ENCODE measurements at places on chromosomes 7 and 10.
A peak's percentile ranks its signal among the peaks of the same experiment; 100 is the strongest.

DNA sequence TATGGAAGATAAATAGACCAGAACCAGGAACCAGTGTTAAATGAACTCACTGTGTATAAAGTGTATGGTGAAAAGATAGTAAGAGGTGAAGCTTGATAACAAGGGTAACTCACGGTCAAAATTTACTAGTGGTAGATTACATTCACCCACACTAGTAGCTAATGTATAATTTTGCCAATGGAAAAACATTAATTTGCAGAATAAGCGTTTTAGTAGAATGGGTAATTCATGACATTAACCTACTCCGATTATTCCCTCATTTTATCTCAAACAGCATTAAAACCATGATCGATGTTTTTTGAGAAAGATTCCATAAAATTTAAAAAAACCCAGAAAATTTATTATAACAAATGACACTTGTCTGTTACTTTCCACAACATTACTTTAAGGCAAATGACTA, 57.7 kb upstream of the PPP1R3A start:
- no peak for DNase-seq

DNA sequence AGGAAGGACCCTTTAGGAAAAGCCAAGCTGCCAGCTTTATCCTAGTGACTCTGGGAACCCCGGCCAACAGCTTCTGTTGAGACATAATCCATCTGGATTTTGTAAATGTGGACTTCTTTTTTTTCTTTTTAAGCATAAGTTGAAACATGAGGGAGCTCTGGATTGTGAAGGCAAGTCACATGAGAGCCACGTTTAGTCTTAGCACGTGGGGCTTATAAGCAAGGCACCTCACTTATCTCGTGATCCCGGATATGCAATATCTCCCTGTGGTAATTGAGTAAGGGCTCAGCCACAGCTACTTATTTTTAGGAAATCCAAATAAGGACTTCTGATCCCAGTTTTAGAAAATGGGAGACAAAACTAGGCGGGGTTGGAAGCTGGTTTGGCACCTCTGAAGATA, 111.2 kb upstream of the PTN start:
- DNase-seq, result no peak

- DNase-seq, result no peak
Observed at GRCh38 chr7:154426778-154427177, 374.6 kb downstream of the DPP6 start.

DNA sequence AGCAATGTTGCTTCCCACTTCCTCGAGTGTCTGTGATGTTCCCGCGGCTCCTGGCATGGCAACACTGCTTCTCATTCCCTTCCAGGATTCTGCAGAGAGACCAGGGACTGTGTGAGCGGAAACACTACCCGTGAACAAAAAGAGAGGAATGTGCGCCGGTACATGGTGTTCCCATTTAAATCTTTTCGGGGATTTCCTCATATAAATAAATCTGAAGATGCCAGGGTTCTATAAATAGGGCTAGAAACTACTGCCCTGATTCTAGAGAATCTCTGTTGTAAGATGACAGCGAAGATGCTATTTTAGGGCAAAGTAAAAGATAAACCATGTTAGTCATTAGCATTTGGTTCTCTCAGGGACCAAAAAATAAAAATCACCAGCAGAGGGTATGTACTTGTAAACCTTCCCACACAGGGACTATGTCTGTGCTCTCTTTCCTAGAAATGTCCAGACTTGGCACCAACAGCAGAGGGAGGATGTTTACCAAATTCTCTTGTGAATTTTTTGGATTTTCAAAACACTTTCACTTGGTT, 92.2 kb upstream of the DDC start:
- peak; percentile 57 for DNase-seq

GRCh38 chr10:24866604-24867583, 85.5 kb downstream of the PRTFDC1 start:
- peak; percentile 77 for DNase-seq

GRCh38 chr10:23150610-23151009, 41.5 kb upstream of the PTF1A start:
- no peak for DNase-seq

GRCh38 chr10:73850863-73851461, 23.4 kb downstream of the CAMK2G start:
- DNase-seq, result peak; percentile 72

DNA sequence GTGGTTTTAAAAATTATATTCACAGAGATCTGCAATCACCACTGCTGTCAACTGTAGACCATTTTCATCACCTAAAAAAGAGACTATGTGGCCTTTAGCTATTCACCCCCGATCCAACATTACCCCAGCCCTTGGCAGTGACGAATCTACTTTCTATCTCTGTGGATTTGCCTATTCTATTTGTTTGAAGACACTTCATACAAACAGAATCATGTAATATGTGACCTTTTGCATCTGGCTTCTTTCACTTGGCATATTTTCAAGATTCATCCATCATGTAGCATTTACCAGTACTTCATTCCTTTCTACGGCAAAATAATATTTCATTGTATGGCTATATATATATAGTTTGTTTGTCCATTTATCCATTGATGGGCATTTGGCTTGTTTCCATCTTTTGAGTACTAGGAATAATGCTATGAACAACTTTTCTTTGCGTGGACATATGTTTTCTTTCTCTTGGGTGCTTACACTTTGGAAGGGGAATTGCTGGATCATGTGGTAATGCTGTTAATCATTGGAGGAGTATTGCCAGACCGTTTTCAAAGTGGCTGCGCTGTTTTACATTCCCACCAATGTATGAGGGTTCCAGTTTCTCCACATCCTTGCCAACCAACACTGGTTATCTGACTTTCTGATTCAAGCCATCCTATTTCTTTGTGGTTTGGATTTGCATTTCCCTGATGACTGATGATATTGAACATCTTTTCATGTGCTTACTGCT, 22.3 kb downstream of the ADAMTS14 start:
- DNase-seq, result peak; percentile 64

DNA sequence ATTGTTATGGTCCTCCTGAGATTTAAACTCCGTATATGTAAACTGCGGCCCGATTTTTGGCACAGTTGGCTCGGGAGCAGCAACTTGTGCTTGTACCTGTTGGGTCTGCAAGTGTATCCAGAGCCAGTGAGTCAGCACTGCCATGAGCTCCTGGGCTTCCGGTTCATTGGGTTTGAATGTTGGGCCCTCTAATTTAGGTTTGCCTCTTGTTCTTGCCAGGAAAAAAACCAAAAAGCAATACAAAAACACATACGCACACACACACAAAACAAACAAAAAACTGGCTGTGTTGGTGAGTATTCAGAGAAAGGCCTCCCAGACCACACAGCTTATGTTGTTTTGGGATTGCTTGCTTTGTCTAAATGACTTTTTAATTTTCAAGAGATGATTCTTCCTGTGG, 26.3 kb downstream of the SND1 start:
- DNase-seq, result peak; percentile 37

GRCh38 chr10:21398563-21399231, 126.8 kb downstream of the SKIDA1 start:
- DNase-seq, result peak; percentile 61

DNA sequence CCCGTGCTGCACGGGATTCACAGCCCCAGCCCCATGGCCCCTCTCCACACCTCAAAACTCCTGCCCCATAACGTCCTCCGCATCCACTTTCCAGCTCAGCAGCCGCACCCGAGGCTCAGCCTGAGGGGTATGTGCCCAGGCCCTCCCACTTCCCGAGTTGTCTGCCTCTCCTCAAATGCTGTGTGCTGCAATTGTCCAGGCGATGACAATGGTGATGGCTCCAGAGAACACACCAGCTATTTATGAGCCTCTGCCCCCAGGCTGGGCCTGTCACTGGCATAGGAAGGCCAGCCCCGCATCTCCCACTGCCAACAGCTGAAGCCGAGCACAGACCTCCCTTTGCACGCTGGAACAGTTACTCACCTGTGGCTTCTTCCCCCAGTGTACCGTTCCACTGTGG, 2.4 kb upstream of the LDB3 start:
- no peak for DNase-seq

GRCh38 chr7:139777133-139777891, 486 bp downstream of the HIPK2 start:
- no peak for DNase-seq

DNA sequence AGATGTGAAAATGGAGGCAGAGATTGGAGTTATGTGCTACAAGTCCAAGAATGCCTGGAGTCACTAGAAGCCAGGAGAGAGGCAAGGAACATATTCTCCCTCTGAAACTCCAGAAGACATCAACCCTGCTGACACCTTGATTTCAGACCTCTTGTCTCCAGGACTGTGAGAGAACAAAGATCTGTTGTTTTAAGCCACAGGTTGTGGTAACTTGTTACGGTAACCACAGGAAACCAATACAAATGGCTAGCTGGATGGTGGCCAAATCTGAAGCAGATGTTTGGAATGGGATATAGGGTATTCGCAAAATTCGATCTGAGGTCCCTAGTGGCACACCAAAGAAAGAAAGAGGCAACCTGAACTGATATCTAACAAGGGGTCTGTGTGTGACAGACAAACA, 129.0 kb downstream of the HERPUD2 start:
- DNase-seq, result peak; percentile 17

- peak; percentile 85 for DNase-seq
Observed at GRCh38 chr7:47227762-47228177, 354.1 kb downstream of the TNS3 start.

GRCh38 chr7:1114505-1114904, 26.6 kb downstream of the GPER1 start:
- DNase-seq, result no peak

- DNase-seq, result no peak
Observed at GRCh38 chr10:78432583-78432982, 398.9 kb downstream of the RPS24 start.

- DNase-seq, result no peak
Observed at GRCh38 chr10:131834152-131834810, 66.5 kb upstream of the PPP2R2D start.

- DNase-seq, result no peak
Observed at GRCh38 chr10:117830787-117831212, 215.9 kb downstream of the RAB11FIP2 start.

DNA sequence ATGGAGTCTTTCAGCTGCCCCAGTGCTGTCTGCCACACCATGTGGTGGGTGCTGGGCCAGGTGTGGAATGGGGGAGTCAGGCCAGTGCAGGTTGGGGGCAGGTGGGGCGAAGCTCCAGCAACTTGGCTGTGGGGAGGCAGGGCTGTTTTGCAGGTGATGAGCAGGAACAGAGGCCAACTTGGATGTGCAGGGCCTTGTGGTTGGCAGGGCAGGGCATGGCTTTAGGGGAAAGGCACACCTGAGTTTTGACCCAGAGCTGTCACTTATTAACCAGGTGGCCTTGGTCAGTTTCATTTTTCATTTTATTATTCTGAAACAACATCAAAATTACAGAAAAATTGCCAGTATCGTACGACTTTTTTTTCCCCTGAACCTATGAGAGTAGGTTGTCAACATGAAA, 1.1 kb upstream of the SFTPA2 start:
- no peak for DNase-seq

DNA sequence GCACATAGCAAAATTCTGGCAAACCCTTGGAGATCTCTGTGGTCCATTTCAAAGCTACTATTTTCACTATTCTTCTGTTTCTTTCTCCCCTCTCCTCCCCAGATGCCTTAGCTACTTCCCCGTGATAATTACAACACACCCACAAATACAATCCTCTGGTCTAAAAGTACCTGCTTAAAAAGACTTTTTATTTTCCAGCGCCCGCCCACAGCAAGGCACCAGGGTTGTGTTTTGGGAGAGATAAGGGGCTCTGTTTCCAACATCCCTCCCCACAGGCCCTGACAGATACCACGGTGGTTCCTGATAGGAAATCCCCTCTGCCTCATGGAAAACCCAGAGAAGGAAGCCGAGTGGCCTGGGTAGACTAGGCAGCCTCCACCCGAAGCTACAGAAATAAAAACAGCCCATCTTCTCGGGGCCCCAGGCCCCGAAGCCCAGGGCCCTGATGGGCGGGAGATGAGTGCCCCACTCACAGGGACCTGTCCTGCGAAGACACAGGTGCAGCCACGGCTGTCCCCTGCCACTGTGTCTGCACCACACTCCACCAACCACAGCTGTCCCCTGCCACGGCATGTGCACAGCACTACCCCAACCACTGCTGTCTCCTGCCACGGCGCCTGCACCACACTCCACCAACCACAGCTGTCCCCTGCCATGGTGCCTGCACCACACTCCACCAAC, 19.7 kb downstream of the CALML5 start:
- DNase-seq, result no peak

GRCh38 chr10:115093776-115094408, 727 bp downstream of the ATRNL1 start:
- DNase-seq, result no peak

DNA sequence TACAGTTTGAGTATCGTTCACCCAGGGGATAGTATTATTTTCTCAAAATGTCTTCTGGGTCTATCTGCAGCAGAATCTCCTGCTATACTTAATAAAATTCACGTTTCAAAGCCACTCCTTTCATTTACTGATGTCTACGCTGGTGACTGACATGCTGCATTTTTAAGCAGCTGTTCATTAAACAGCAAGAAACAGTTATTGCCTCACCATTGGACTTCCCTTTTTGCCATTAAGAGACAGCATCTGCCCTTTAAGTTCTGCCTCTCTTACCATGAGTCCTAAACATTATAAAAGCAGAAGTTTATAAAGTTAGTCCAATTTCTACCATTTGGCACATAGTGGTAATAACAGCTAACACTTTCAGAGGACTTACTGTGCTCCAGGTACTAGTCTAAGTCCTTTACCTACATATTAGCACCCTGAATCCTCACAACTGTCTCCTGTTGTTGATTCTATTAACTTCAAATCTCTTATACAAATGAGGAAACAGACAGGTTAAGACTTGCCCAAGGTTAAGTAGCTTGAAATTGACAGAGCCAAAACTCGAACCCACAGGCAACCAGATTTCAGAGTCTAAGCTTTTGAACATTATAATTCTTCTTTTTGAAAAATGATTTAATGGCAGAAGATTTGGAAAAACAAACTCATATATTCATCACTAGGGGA, 169.5 kb downstream of the SNX13 start:
- no peak for DNase-seq

- no peak for DNase-seq
Observed at GRCh38 chr10:94859086-94859485, 79.4 kb upstream of the CYP2C9 start.

DNA sequence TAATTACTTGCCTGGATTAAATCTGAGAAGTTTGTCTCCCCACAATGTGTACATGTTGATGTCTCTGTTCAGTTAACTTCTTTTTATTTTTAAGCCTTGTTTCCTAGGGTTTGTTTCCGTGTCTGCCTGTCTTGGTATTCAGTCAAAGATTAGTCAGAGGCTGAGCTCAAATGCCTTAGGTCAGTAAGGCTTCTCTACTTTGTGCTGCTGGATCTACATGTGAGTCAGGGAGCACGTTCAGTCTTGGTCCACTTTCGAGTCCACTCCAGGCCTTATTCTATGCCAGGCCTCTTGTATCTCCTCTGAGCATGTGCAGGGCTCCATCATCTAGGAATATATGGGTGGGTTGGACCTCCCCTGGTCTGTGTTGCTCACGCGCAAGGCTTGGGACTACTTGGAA, 93.3 kb upstream of the FZD8 start:
- DNase-seq, result peak; percentile 8

DNA sequence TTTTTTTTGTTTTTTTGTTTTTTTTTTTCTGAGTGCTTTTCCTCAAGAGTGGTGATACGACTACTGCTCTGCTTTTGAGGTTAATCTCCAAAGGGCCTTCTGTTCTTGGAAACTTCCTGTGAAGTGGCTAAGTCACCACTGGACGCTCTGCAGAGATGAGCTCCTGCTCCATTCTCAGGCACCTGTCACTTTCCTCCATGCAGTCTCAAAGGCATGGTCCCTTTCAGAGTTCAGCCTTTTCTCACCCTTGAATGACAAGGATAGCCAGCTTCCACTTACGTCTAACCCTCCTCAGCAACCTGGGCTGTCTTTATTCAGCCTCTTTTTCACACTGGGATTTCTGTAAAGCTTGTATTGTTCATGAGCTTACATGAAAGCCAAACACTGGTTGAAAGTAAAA, 65.8 kb downstream of the BMPER start:
- no peak for DNase-seq

- DNase-seq, result peak; percentile 20
Observed at GRCh38 chr7:156156734-156157408, 344.6 kb upstream of the SHH start.
